ENCODE measurements at places on chromosomes 12 and 14. TPM values are rescaled to one million over a fixed set of nuclear protein-coding genes. Genes with fewer than 3 reads are reported as not detected.

SYT1 gene
- 3.0 TPM for total RNA-seq

SLC25A21 gene
- 2.1 TPM for total RNA-seq

SLC7A7 gene
- 0.85 TPM for total RNA-seq

TMEM233 gene
- not detected for total RNA-seq

GRCh38 chr12:115504306-115505290 lies 772.9 kb downstream of the MED13L start:
- H3K36me3 ChIP-seq, result no peaks in the 10 kb centered on the region
- H3K27ac ChIP-seq, result no peak overlapping the region
- DNase-seq, result no peak
- no peaks in the 10 kb centered on the region for H3K27me3 ChIP-seq

CCDC175 gene
- not detected for total RNA-seq

DNA sequence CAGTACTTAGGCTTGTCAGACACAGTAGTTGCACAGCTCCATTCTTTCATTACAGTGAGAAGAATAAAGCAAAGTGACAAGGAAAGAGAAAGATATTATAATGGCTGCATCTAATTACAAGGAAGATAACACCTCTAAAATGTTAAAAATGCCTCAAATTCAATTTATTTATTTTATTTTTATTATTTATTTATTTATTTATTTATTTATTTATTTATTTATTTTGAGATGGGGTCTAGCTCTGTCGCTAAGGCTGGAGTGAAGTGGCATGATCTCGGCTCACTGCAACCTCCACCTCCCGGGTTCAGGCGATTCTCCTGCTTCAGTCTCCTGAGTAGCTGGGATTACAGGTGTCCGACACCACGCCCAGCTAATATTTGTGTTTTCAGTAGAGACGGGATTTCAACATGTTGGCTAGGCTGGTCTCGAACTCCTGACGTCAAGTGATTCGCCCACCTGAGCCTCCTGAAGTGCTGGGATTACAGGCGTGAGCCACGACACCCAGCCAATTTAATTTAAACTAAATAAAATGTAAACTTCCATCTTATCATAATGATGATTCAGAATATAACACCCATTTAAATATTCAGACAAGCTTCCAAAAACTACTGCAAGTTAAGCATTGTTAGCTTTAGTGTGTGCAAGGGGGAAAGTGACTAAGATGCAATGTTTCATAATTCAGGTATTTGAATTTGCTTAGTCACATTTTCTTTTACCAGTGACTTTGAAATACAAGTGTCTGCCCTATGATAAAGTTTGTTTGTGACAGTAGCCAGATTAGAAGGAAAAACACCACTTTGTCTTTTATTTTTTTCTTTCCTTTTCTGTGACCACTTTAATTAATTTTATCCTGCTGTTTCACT lies 2.4 kb upstream of the CFAP54 start:
- H3K4me3 ChIP-seq, result no peak overlapping the region
- H3K4me1 ChIP-seq, result 0 out of 2 replicates have a peak, but pooled peaks cover 3% of the 10 kb centered on the region
- no peaks in the 10 kb centered on the region for H3K36me3 ChIP-seq
- no peak overlapping the region for H3K27ac ChIP-seq
- H3K27me3 ChIP-seq, result no peaks in the 10 kb centered on the region
- peak; percentile 78 for DNase-seq

DNA sequence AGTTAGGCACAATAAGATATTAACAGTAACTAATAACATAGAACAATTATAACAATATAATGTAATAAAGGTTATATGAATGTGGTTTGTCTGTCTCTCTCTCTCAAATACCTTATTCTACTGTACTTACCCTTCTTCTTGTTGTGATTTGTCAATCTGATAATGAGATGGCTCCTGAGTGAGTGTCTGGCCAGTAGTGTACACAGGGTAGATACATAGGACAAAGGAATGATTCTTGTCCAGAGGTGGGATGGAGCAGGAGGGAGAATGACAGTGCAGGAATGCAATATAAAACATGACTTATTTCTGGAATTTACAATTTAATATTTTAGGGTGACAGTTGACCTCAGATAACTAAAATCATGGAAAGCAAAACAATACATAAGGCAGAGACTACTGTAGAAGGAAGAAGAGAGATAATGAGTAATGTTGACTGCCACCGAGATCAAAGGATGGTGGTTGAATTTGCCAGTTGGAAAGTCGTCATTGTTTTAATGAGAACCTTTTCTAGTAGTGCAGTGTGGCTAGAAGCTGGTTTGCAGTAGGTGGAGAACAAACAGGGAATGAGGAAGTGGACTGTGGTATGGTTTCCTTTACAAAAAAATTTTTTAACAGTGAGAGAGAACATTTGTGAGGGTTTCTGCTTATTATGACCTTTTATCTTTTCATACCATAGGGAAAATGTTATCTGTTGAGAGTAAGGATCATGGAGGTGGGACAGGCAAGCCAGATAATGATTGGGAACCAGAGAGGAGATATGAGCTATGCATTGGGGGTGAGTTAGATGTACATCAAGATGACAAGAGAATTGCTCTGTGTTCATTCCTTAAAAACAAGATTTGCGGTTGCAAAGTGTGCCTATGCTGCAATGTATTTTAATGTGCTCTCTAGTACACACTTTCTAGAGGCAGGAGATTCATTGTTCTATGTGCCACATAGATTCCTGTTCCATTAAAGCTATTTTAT lies 458.3 kb downstream of the BTG1 start:
- DNase-seq, result no peak
- no peaks in the 10 kb centered on the region for H3K36me3 ChIP-seq
- no peaks in the 10 kb centered on the region for H3K27me3 ChIP-seq
- no peak overlapping the region for H3K4me3 ChIP-seq
- H3K27ac ChIP-seq, result no peak overlapping the region
- no peaks in the 10 kb centered on the region for H3K4me1 ChIP-seq

DNA sequence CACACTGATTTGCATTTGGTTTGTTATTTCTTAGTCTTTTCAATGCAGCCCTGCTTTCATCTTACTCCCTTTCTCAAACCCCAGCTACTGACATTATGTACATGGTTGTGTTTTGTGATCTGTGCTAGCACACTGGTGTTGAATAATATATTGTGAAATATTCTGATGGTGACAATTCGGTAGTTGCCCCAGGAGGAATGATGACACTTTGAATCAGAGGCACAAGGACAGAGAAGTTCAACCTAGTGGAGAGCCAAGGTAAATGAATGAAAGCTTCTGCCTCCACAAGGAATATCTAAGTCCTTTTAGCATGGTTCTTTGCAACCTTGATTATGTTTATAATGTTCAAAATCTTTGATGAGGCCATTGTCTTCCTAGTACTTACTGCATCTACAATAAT lies 159.9 kb downstream of the PDE3A start:
- no peak overlapping the region for H3K4me3 ChIP-seq
- no peaks in the 10 kb centered on the region for H3K27me3 ChIP-seq

GRCh38 chr14:99192028-99192621 lies 79.9 kb downstream of the BCL11B start:
- DNase-seq, result no peak
- no peaks in the 10 kb centered on the region for H3K36me3 ChIP-seq
- peak overlapping the region; percentile 32 for H3K4me3 ChIP-seq
- no peak overlapping the region for H3K27ac ChIP-seq

GRCh38 chr12:106736051-106736957 lies 38.2 kb upstream of the RIC8B start:
- DNase-seq, result no peak
- H3K27ac ChIP-seq, result no peak overlapping the region
- H3K4me1 ChIP-seq, result no peaks in the 10 kb centered on the region

STON2 gene
- 0.36 TPM for total RNA-seq

NTN4 gene
- total RNA-seq, result 17.1 TPM

GRCh38 chr12:15488481-15488880 lies 166.2 kb downstream of the PTPRO start:
- H3K36me3 ChIP-seq, result no peaks in the 10 kb centered on the region
- H3K4me3 ChIP-seq, result no peak overlapping the region
- no peaks in the 10 kb centered on the region for H3K4me1 ChIP-seq
- H3K27me3 ChIP-seq, result no peaks in the 10 kb centered on the region
- no peak overlapping the region for H3K27ac ChIP-seq

DNA sequence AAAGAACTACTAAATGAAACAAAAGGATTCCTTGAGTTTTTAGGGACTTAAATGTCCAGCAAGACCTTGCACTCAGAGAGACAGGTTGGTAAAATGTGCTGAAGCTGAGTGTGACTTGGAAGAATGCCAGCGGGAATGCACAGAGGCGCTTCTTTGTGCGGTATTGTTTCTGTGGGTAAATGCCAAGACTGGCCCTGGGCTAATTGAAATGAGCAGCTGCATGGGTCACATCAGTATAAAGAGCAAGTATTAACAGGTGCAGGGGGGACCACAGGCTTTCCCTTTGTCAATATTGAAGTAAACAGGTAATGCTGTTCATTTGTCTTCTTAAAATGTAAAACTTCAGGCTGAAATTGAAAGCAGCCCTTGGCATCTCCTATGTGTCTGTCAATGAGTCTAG lies 74.3 kb downstream of the LMO3 start:
- H3K36me3 ChIP-seq, result no peaks in the 10 kb centered on the region
- H3K4me3 ChIP-seq, result no peak overlapping the region
- H3K27ac ChIP-seq, result no peak overlapping the region
- H3K4me1 ChIP-seq, result no peaks in the 10 kb centered on the region
- DNase-seq, result no peak
